ENCODE measurements at places on chromosomes 2 and 18.

DNA sequence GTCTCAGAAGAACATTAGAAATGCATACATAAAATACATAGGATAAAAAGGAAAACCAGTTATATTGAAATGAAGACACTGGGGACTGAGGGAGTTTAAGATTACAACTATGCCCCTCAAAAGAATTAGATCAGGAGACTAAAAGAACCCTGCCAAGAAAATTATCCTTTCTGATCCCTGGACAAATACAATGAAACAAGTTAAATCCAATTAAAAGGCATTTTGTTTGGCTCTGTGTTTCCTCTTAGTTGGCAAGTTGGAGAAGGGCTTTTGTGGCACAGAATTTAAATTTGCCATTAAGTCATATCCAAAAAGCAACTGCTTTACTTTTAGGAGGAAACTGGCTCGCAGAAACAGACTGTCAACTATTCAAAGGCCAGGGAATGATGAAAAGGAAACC is 99.1 kb upstream of the CD302 start:
- no peak for DNase-seq

DNA sequence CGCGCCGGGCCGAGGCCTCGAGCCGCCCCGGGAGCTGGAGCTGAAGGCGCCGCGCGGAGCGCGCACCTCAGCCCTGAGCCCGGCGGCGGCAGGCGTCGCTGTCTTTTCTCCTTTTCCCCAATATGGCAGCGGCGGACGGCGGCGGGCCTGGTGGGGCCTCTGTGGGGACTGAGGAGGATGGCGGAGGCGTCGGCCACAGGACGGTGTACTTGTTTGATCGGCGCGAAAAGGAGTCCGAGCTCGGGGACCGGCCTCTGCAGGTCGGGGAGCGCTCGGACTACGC is 369 bp downstream of the SMCHD1 start:
- no peak for DNase-seq

DNA sequence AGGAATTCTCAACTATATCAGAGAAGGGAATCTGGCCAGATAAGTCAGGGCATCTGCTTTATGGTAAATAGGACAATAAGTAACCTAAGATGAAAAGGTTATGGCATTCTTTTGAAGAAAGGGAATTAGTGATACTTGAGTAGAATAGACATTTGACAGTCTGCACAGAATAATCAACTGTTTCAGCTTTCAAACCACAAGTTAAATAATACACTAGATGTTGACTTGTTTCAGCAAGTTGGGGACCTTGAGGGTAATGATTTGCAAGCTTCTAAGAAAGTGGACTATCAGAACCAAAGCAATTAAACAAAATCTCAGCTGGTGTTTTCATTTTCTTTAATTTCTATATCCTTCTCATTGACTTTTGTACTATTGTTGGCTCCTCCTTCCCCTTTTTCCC is 54.5 kb downstream of the SLC39A10 start:
- no peak for DNase-seq

- no peak for DNase-seq
Observed at GRCh38 chr2:150110548-150110947, 376.9 kb downstream of the RND3 start.

DNA sequence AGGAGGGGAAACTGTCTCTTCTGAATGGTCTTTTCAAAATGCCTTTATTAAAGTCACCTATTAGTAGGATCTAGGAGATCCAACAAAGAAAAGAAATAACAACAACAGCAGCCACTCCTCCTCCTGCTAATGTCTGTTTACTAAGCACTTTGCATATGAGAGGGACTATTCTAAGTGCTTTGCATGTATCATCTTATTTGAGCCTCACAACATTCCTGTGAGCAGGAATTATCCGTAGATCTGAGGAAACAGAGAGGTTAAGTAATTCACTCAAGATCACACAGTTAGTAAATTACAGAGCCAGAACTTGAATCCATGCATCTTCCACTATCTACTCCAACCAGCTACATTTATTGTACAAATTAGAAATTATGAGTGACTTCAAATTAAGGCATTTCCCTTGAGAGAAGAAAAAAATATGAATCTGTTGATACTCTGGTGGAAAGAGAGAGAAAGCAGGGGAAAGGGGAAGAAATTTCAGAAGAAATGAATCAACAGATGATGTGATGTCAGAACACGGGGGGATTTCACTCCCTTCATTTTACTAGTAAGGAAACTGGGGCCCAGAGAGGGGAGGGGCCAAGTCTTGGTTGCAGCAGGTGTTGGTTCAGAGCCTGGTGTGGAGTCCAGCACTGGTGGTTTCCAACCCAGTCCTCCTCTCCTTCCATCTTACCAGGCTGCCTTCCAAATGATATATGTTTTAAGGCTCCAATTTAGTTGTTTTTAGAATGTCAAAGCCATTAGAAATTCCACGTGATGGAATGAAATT is 49.7 kb downstream of the TSN start:
- DNase-seq: no peak

GRCh38 chr2:84204995-84205394 is 254.1 kb downstream of the SUCLG1 start:
- DNase-seq: no peak

GRCh38 chr2:77746780-77747179 is 224.6 kb upstream of the LRRTM4 start:
- no peak for DNase-seq

DNA sequence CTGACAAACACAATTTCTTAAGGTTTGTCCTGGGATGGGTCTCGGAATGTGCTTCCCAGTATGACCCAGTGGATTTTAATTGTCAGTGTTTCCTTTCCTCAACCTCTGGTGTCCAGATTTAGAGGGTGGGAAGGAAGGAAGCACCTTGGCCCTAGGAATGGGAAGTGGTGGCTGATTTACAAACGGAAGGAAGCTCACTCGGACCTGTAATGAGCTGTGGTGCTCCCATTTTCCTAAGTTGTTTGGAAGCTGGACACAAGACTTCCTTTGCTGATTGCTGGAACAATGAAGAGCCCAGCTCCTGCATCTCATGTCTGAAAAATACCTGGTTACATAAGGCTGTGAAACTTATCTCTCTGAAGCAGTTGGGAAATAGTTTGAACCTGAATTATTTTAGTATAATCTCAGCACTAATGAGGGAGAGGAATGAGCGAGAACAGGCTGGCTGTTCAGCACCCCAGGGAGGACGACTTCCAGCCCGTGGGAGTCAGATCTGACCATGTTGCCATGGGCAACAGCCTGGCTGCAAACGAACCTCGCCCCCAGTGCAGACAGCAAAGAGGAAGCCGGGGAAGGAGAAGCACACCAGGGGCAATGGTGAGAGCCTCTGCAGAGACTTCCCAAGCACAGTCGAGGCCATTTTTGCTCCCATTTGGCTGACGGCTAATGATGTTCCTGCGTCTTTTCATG is 74.4 kb upstream of the ASB18 start:
- no peak for DNase-seq

DNA sequence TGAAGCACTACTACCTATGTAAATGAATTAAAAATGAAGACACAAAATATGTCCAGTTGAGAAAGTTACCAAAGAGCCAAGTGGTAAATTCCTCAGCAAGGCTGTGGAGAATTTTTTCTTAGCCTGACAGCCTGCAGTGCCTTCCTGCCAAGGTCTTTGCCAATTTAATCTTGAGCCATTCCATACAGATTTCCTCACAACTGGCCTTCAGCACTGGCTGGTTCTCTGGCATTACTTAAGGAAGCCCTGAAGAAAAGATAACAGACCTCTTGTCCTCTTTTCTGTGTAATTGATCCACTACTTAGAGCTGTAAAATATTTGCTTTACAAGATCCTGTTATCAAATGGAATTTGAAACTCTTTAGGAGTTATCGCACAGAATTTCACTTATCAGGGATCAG is 334.2 kb upstream of the LRRTM1 start:
- no peak for DNase-seq

DNA sequence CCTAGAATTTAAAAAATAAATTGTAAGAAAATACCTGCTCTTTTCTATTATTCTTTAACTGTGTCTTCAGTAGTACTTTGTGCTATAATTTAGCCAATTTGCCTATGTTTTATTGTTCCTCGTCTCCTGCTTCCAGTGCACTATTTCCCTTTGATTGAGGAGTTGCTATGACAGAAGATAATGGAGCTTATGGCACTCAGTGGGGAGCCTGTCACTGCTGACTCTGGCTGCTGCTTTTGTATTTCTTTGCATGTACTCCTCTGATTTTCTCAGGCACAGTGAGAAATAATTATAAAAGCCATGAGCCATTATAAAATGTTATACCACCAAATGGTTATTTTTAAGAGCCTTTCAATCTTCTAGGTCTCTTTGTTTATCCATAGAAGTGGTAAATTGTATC is 1310.8 kb upstream of the SLC39A10 start:
- DNase-seq: no peak

DNA sequence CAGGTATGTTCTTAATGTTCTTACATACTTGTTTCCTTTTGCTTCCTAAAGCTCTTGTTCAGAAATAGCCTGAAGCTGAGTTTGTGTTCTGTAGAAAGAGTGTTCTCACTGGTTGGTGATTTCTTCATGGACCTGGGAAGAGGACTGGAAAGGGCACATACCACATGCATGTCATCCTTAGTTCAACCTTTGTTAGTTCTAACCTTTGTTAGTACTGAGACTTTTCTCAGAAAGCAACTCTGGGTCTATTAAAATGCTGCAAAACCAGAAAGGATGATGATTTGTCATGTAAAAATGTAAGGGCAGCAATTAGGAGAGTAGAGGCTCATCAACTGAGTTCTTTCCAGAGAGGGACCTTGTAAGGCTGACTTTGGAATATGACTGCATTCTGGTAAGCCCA is 2.5 kb upstream of the FAP start:
- DNase-seq: no peak

GRCh38 chr2:19649785-19650380 is 251.9 kb downstream of the TTC32 start:
- no peak for DNase-seq

GRCh38 chr2:14677039-14677438 is 44.5 kb downstream of the LRATD1 start:
- DNase-seq: no peak

DNA sequence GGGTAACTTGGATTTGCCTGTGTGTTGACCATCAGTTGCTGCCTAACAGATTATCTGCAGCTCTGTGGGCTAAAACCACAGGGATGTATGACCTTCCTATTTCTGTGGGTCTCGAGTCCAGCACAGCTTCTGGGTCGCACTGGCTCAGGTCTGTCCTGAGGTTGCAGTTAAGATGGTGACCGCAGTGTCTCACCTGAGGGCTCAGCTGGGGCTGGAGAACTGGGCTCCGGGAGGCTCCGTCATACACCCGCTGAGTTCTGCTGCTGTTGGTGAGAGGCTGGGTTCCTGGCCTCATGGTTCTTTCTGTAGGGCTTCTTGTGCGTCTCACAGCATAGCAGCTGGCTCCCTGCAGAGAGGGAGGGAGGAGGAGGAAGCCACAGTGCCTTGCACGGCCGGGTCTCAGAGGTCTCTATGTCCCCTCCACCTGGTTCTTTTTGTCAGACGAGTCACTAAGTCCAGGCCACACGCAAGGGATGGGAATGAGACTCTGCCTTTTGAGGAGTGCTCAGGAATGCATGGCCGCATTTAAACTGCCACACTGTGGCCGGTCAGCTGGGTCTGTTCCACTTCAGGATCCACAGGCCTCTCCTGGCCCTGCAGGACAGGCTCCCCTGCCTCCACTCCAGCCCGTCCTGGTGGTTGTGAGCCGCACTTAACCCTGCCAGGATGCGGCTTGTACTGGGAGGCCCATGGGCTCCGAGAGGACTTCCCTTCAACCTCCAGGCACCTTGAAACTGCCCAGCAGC is 67.2 kb downstream of the ADI1 start:
- no peak for DNase-seq

- DNase-seq: no peak
Observed at GRCh38 chr2:60053791-60054190, 499.7 kb downstream of the BCL11A start.

- DNase-seq: no peak
Observed at GRCh38 chr2:165280356-165280755, 41.1 kb downstream of the SCN2A start.

DNA sequence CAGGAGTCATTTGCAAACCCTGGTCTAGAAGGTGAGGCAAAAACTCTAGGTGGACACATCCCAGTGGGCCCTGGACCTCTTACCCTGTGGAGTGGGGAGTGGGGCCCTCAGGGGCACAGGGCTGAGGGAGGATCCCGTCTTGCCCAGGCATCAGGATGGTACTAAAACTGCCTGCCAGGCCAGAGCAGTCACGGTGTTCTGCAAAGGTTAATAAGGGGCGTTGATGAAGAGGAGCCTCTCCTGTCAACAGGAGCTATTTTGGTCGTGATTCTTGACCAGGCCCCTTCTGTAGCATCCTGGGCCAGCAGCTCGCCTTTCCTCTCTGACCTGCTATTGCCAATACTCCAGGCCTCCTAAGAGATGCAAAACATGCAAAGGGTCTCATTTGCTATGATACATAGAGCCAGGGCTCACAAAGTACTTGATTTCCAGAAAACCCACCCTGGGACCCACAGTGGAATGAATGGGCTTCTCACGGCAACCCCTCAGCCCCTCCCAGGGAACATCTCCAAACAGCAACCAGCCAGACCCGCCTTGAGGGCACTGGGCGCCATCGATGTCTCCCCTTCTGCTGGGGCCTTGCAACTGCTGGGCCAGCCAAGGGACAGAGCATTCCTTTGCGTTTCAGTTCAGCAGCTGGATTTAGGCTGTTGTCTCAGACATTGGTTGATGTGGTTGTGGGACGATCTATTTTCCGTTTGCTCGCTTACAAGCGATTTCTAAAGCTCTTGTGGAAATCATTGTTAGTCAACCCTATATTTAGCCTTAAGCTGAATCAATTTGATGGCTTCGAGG is 111.1 kb downstream of the PDCL3 start:
- DNase-seq: no peak

- DNase-seq: no peak
Observed at GRCh38 chr18:6650747-6651146, 78.8 kb upstream of the ARHGAP28 start.
